D341Med (cell line): ENCODE measurements at places on chromosomes 5 and 9.

DNA sequence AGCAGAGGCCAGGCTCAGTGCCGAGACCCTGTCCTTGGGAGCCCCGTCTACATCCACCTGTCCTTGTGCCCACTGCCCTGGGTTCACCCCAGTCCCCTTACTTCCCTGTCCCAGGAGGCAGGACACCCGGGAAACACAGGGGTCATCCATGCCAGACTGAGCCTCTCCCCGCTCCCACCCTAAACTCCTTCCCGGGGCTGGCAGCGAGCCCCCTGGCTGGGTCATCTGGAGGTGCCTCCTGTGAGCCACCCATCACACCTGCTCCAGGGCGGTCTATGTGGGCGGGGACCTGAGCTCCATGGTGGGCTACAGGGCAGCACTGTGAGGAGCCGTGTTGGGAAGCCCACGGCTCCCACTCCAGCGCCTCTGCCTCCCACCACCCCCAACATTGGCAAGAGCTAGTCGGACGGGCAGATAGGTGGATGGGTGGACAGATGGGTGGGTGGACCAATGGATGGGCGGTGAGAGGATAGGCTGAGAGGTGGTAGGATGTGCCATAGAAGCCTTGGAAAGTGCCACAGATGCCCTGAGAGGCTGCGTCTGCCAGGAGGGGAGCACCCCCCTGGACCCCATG, 42.5 kb upstream of the RXRA start:
- DNase-seq: no peak

- DNase-seq: no peak
Measured at GRCh38 chr5:166370928-166371690, 1920.3 kb upstream of the WWC1 start.

DNA sequence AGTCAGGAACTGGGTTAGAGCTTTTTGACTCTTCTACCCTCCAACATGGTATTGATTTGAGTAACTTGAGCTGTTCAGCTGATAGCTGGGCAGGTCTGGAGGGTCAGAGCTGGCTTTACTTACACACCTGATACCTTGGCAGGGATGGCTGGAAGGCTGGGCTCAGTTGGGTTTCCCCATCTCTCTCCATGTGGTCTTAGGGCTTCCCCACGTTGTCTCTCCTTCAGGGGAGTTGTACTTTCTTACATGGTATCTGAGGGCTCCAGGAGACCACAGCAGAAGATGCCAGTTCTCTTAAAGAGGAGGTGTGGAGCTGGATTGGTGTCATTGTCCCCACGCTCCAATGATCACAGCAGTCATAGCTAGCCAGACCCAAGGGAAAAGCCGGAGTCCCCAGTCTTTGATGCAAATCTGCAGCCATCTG, 25.6 kb downstream of the ISOC1 start:
- DNase-seq: no peak

DNA sequence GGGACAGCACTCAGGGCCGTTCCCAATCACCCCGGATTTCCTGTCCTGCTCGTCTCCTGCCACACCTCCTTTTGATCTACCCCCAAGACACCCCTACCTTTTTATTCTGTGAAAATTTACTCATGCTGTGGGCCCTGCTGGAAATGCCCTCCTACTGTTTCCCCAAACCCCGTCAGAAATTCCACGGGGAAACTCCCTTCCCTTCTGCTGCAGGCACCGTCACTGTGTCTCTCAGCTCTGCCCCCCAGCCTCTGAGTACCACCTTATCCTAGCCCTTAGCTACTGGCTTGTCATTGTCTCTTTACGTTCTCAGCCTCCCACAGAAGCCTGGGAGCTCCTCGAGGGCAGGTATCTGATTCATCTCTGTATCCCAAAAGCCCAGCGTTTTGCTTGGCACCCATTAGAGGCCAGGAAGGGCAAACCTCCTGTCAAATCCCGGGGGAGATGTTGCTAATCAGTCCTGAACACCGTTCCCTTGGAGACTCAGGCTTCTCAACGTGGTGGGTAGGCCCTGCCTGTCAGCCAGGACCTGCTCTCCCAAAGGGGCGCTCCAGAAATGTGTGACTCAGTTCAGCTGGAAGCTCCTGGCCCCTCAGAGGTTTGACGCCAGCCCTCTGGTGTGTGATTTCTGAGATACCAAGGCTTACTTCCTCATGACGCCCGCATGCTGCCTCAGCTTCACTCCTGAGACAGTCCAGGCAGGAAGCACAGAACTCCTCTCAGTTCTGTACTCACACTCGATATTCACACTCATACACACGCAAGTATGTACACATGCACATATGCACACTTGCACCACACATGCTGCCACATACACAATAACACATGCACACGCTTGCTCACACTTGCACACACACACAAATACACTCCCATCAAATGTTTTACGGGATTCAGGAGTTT, 50.7 kb upstream of the GRHPR start:
- DNase-seq: peak; percentile 49

DNA sequence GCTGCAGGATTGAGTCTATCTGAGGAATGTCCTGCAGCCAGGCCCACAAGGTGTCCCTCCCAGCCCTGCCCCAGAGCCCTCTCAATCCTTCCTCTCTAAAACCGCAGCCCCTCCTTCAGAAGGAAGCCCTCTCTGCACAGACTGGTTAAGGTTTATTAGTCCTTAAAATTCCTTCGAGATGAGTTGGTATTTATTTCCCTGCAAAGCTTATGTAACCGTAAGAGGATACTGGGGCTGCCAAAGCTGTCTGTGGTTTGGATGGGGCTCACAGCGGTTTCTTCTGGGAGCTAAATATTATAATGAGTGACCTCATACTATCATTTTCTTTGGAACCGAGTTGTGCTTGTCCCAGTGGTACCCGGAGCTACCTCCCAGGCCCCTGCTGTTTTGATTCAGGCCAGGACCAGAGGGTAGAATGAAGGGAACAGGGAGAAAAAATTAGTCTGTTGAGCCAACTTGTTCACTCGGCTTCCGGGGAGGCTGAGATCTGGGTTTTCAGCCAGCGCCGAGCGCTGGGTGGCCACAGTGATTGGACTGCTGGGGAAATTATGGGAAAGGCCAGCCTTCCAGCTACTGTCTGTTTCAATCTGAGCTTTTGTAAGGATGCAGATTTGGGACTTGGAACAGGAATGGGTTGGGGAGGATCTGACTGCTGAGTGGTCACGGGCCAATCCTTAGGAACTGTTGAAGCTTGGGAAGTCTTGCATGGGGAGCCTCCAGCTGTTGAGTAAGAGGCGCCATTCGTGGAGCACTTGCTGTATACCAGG, 107.5 kb downstream of the NDFIP1 start:
- no peak for DNase-seq

GRCh38 chr5:81397176-81397575, 3.2 kb upstream of the ACOT12 start:
- DNase-seq: no peak

GRCh38 chr9:109419531-109419930, 78.6 kb downstream of the PTPN3 start:
- no peak for DNase-seq

DNA sequence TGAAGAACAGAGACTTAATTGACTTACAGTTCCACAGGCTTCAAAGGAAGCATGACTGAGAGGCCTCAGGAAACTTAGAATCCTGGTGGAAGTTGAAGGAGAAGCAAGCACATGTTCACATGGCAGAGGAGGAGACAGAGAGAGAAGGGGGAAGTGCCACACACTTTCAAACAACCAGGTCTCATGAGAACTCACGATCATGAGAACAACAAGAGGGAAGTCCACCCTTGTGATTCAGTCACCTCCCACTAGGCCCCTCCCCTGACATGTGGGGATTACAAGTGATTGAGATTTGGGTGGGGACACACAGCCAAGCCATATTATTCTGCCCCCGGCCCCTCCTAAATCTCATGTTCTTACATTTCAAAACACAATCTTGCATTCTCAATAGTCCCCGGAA, 19.5 kb downstream of the NR3C1 start:
- no peak for DNase-seq

GRCh38 chr9:83623679-83624076, 735 bp downstream of the IDNK start:
- no peak for DNase-seq

- no peak for DNase-seq
Measured at GRCh38 chr5:102536323-102536928, 37.6 kb upstream of the SLCO6A1 start.

DNA sequence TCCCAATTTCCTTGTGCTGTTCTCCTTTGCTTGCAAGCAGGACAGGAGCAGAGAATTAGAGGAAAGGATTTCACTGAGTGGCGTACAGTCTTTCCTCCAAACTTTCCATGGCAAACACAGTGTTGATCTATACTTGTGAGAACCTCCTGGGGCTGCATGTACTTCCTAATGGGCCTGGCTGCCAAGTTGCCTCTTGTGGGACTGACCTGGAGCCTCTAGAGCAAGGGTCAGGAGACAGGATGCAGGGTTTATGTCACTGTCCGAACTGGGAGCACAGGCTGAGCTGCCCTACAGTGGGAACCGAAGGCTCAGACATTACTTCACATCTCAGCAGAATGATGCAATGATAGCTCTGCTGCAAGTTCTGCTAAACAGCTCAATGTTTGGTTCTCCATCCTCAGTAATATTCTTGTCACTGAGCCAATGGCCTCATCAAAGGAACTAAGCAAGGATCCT, 102.3 kb downstream of the ENC1 start:
- DNase-seq: no peak

- DNase-seq: peak; percentile 64
Measured at GRCh38 chr9:77177894-77178794, 810 bp downstream of the VPS13A start.

GRCh38 chr5:6820851-6821479, 107.7 kb downstream of the TENT4A start:
- peak; percentile 62 for DNase-seq

DNA sequence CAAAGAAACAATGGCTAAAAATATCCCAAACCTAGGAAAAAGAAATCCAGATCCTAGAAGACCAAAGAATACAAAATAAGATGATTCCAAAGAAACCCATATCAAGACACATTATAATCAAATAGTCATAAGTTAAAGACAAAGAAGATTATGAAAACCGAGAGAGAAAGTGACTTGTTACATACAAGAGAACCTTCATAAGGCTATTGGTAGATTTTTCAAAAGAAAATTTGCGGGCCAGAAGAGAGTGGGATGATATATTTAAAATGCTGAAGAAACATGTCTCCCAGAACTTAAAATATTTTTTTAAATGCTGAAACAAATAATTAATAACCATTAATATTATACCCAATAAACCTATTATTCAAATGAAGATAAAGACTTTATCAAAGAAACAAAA, 687.3 kb downstream of the TLE4 start:
- no peak for DNase-seq

DNA sequence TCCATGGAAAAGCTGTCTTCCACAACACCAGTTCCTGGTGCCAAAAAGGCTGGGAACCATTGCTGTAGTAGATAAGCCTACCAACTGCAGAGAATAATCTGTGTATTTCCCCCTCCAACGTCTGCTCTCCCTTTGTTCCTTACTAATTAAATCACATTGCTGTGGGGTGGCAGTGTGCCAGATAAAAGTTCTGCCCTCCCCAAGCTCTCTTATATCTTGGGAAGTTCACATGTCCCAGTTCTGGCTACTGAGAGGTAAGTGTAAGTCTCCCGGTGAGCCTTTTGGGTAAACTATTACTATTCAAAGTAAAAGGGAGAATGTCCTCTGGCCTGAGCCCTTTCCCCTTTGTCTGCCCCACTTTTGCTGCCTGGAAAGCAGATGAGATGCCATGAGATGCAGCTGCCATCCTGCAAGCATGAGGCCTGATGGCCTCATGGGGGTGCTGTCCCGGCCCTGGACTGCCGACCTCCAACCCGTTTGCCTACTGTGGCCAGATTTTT, 14.7 kb downstream of the ENC1 start:
- DNase-seq: peak; percentile 65

DNA sequence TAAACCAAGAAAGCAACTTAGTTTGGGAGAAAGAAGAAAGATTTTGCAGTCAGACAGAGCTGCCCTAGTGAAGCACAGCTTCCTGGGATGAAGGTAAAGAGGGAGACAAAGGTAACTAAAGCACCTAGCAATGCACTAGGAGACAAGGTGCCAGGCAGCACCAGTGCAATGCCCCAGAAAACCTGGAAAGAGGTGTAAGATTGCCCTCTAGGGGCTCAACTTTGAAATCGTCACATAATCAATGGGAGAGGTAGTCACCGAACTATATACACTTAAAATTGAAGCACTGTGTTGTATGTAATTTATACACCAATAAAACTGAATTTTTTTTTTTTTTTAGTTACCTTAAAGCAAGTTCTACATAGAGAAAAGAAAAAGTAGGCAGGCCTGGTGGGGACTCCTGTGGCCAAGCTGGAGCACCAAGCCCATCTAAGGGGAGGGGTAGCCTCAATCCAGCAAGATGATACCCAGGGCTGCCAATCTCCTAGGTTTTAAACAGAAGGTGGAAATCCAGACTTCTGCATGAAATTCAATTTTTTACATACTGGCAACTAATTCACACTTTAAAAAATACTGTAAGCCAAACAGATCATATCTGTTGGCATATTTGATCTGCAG, 48.2 kb downstream of the CDK5RAP2 start:
- DNase-seq: peak; percentile 67

- DNase-seq: no peak
Measured at GRCh38 chr5:159249158-159249557, 13.9 kb upstream of the UBLCP1 start.

DNA sequence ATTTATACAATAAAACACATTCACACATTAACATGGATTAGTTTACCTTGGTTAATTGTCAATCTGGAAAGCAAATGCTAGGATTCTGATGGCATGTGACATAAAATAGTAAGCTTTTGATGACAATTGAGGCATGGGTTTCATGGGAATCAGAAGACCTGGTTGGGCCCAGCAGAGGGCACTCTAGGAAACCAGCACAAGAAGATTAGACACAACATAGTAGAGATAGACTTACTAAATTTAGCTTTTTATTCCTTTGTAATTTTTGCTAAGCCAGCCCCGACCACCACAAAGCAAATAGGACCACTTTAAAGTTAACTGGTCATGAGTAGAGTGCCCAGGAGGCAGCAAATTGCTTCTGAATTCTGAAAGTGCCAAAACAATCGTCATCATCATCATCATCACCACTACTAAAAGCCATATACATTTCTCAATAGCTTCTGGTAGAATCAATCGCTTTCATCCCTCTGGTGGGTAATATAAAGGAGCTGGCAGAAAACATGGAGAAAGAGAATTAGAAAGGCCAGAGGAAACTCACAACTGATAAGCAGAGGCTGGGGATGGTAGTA, 163.2 kb downstream of the ARRDC3 start:
- DNase-seq: peak; percentile 33

GRCh38 chr9:113499153-113499875, 35.8 kb downstream of the RGS3 start:
- no peak for DNase-seq

DNA sequence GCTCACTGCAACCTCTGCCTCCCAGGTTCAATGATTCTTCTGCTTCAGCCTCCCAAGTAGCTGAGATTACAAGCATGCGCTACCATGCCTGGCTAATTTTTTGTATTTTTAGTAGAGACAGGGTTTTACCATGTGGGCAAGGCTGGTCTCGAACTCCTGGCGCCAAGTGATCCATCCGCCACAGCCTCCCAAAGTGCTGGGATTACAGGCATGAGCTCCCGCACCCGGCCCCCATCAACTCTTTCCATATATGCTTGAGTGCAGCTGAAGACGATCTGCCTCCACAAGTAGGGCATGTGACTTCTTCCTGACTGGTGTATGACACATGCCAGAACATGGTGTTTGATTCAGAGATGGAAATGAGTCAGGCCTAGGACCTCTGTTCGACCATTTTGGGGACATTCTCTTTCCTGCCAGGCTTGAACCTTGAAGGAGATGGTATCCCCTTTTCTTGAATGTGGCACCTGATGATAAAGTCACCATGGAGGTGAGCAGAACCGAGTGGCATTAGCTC, 7.5 kb upstream of the CNOT6 start:
- DNase-seq: no peak
